ENCODE measurements at places on chromosomes 11 and 22.

DNA sequence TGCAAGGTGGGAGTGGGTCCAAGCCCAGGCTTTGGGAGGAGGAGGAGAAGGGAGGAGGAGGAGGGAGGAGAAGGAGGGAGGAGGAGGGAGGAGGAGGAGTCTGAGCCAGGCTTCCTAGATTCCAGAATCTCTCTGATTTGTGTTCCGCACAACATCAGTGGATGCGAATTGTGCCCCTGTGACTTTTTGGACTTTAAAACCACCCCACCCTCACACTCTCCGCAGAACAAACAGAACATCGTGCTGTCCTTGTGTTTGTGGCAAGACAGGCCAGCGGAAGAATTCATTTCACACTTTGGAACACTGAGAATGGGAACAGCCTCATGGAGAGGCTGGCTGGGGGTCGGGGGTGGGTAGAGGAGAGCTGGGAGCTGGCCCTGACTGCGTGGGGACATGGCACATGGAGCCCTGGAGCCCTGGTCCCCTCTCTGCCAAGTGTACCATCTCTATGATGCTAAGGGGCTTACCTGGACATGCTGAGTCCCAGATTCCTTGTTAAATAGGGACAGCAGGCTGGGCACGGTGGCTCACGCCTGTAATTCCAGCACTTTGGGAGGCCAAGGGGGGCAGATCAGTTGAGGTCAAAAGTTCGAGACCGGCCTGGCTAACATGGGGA, 16.4 kb upstream of the SHANK2 start:
- DNase-seq: no peak

GRCh38 chr11:96237766-96238266, 105.2 kb downstream of the MAML2 start:
- no peak for DNase-seq

- DNase-seq: no peak
Measured at GRCh38 chr22:25704701-25705100, 37.3 kb upstream of the MYO18B start.

DNA sequence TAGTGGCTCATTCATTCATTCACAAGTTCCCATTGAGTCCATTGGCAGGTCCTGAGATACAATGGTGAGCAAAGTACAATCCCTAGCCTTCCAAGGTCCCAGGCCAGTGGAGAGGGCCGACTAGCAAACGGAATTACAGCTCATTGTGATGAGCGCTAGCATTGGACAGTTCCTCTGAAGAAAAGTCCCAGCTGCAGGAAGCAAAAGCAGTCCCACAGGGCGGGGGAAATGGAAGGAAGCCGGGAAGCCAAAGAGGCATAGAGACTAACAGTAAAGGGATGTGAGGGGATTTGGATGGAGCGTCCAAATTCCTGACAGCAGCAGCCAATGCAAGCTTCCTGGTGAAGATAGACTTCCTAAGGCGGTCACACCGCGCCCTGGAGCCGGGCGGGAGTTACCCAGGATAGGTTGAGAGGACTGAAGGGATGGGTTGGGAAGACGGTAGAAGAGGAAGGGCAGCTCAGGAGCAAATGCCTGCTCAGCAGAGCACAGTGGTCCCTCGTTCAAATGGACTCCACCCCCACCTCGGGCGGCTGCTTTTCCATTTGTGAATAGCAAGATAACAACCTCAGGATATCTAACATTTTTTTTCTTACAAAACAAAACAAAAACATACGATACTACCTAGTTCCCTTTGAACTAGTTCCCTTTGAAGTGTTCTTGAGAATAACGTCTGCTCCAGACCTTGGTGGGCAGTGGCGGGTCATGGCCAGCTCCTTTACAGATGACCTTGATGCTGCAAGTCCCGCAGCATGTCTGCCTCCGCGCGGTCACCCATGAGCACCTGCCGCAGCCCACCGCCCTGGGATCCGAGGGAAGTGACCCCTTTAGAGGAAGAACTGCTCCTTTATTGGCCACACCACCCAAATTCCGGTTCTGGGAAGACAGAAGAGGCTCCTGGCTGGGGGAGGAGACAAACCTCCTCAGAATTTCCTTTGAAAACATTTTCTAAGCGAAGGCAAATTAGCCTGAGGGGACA, 132.9 kb downstream of the RASSF10 start:
- no peak for DNase-seq

GRCh38 chr11:76208438-76209374, 2.4 kb upstream of the WNT11 start:
- DNase-seq: peak; percentile 62

GRCh38 chr11:30729187-30729713, 143.1 kb upstream of the MPPED2 start:
- no peak for DNase-seq

- no peak for DNase-seq
Measured at GRCh38 chr11:27839226-27839913, 139.1 kb upstream of the BDNF start.

GRCh38 chr11:113376156-113376555, 11.4 kb upstream of the ANKK1 start:
- DNase-seq: no peak

GRCh38 chr22:35997438-35997837, 31.2 kb downstream of the RBFOX2 start:
- no peak for DNase-seq

- no peak for DNase-seq
Measured at GRCh38 chr11:25576320-25576719, 755.6 kb upstream of the ANO3 start.

DNA sequence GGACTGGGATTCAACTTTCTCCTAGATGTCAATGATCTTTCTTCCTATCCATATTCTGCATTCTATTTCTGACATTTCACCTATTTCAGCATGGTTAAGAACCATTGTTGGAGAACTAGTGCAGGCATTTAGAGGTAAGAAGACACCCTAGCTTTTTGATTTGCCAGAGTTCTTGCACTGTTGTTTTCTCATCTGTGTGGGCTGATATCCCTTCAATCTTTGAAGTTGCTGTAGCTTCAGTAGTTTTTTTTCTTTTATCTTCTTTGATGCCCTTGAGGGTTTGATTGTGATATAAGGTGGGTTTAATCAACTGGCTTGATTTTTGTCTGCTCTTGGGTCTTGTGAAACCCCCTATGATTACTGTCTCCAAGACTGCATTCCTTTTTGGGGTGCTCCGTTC, 502.1 kb downstream of the ETS1 start:
- DNase-seq: no peak
